ENCODE measurements at places on chromosomes 2 and 18.

GRCh38 chr18:8283891-8284585, 325.2 kb upstream of the RAB12 start:
- no peak for DNase-seq

DNA sequence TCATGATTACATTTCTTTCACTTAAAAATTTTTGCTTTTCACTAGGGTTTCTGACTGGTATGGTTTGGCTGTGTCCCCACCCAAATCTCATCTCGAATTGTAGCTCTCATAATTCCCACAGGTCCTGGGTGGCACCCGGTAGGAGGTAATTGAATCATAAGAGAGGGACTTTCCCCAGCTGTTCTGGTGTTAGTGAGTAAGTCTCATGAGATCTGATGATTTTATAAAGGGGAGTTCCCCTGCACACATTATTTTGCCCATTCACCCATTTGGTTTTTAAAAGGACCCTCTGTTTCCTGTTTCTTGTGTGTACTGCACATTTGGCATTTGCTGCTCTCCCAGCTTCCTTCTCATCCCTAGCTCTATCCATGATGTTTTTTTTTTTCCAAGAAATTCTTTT, 27.8 kb upstream of the NETO1 start:
- no peak for DNase-seq

- no peak for DNase-seq
Observed at GRCh38 chr2:121530212-121530705, 421 bp upstream of the RNU4ATAC start.

- DNase-seq, result no peak
Observed at GRCh38 chr18:21300908-21301200, 58.8 kb downstream of the GREB1L start.

- DNase-seq, result no peak
Observed at GRCh38 chr18:5941890-5942289, 46.6 kb upstream of the TMEM200C start.

Data from NCI-H1436 treated with DMSO at 0.1 percent for 48 hours (cell line).